ENCODE measurements at places on chromosomes 7 and 10.

- DNase-seq: no peak
Measured at GRCh38 chr10:113138937-113139585, 189.0 kb downstream of the TCF7L2 start.

- no peak for DNase-seq
Measured at GRCh38 chr7:91263384-91264045, 718 bp upstream of the FZD1 start.

DNA sequence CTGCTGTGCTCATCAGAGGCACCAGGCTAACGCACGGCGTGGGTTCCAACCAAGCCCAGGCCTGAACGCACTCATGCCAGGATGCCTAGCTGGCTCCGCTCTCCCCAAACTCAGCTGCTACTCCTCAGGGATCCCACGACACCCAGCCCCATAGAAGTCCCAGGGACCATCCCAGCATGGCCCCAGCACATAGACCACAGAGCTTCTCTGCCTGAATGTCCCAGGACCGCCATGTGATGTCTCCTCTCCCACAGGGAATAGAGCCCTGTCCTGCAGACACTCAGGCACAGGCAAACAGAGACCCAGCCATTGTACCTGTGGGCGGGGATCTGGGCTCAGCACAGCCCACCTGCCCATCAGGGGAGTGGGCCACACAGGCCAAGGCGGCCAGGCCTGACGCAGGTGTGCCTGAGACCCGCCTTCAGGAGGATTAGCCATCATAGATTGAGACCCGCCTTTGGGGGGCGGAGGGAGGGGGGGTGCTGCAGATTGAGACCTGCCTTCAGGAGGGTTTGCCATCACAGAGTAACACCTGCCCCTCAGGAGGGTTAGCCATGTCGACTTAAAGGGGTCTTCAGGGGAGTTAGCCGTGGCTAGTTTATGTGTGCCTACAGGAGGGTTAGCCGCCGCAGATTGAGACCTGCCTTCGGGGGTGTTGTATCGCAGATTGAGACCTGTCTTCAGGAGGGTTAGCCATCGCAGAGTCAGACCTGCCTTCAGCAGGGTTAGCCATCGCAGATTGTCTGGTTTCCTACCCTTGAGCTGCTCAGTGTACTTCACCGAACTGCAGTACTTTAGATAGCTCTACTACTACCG, 29.0 kb downstream of the RASGEF1A start:
- no peak for DNase-seq

DNA sequence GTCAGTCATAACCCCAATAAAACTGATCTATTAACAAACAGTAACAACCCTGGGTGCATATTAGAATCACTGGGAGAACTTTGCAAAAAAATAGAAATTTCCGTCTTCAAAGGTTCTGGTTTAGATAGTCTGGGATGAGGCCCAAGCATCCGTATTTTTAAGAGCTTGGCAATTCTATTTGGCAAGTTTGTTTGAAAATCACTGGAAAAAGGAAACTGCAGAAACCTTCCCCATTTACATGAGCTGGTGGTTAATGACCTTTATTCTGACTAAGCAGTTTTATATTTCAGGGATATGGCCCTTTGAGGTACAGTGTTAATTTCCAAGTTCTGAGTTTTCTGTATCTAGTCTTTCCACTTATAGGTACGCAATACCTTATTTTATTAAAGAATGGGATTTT, 115.8 kb upstream of the PRR15 start:
- DNase-seq: no peak

GRCh38 chr7:115102738-115103137, 180.8 kb downstream of the MDFIC start:
- no peak for DNase-seq

- DNase-seq: no peak
Measured at GRCh38 chr7:158284121-158284520, 303.5 kb downstream of the PTPRN2 start.

DNA sequence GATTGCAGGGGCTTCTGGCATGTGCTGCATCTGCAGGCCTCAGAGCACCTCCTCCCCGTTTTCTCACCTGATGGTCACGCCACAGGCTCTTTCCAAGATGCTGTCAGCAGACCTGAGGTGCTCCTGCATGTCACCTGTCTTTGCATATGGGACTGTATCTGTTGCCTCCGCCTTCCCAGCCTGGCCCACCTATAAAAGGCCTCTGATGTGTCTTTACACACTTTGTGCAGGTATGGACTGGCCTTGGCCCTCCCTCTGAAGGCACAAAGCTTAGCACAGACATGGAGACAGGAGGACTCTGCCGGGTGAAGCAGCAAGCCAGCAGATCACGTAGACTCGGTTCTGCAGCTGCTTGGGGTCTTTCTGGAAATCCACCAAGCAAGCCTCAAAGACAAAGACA, 220.9 kb upstream of the PPP2R2D start:
- no peak for DNase-seq

DNA sequence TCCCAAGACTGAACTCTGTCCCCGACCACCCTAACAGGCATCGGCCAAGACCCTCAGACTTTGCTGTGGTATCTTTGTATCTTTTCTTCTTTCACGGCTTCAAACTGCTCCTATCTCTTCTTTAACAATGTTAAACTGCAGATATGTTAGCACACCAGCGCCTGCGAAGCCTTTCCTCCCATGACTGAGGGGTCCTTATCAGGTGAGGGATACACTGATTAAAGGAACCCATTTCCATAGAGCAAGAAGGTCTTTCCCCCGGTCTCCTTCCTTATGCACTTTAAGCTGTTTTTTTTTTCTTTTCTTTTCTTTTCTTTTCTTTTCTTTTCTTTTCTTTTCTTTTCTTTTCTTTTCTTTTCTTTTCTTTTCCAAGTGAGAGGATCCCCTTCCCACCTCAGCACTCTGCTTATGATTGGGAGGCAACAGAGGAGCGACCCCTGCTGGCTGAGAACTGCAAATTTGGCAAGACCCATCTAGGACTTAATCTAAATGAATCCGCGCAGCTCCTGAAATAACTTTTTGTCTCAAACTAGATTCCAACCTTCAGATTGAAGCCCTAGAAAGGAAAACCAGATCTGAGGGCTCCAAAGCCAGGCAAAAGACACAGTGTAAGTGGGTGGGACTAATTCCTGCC, 109.9 kb downstream of the ITGB8 start:
- peak; percentile 13 for DNase-seq

DNA sequence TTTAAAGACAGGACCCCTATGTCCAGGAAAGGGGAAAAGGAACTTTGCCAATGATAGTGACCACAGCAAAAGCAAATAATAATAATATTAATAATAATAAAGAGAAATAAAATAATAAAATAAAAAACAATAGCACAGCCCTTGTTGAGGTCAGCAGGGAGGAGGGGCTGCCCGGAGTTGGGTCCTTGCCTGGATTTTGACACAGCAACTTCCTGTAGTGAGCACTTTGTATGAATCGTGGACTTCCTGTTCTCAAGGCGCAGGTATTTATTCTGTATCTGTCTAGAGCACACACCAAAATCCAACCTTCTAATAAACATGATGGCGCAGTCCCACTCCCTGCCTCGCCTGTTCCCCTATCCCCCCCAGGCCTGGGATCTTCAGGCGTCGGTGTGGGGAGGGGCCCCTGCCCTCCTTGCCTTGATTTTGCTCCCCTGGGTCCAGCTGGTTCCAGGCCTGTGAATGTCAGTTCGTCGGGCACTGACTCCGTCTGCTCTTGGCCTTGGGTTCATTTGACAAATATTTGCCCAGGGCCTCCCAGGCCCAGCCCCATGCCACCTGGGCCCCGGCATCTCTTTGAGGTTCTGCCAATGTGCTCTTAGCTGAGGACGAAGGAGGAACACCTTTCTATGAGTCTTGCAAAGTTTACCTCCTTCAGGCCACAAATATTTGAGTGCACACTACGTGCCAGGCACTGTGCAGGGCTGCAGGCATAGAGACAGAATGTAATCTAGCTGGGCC, 13.9 kb downstream of the TRIM8 start:
- no peak for DNase-seq

DNA sequence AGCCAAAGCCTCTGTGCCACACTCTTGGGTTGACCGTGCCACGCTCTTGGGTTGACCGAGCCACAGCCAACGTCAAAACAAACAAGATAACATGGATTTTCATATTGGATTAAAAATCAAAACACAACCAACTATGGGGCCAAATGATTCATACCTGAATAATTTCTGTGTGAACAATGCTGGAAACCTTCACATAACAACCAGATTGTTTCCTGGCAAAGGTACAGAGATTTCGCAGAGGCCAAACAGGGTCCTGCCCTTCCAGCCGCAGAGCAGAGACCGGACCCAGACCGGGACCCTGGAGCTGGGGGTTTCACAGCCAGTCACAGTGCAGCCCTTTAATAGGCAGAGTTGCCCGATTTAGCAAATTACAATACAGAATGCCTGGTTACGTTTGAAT, 40.5 kb downstream of the ITIH5 start:
- DNase-seq: no peak

GRCh38 chr7:45920502-45921380, at the start of gene IGFBP3:
Gene IGFBP3 (minus strand): TSS chr7:45921272. CDS start chr7:45921140, 132 bp downstream.
- DNase-seq: no peak

DNA sequence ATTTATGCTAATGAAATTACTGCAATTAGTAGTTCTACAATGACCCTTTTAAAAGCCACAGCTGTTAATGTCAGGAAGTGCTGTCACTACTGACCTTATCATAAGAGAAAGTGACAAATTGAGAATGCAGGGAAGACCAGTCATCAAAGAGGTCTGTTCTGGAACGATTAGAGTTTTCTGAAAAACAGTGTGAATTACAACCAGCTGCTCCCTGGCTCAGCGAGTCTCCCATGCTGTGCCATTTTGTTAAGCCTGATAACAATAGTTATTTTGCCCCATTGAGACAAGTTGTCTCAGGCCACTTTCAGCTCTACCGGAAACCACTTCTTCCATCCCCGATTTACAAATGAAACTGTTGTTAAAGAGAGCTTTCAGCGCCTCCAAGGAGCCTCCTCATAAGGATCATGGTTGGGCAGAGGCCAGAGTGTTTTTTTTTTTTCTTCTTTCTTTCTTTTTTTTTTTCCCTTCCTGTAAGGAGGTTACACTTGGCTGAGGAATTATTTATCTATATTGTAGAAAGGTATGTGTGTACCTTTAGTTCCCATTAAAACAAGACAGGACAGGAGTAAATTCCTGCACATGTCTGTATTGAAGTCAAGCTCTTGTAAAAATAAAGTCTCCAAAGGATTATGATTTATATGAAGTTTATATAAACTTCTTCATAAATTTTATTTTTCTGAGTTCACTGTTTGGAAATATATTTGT, 173.6 kb downstream of the CDCA7L start:
- peak; percentile 12 for DNase-seq

DNA sequence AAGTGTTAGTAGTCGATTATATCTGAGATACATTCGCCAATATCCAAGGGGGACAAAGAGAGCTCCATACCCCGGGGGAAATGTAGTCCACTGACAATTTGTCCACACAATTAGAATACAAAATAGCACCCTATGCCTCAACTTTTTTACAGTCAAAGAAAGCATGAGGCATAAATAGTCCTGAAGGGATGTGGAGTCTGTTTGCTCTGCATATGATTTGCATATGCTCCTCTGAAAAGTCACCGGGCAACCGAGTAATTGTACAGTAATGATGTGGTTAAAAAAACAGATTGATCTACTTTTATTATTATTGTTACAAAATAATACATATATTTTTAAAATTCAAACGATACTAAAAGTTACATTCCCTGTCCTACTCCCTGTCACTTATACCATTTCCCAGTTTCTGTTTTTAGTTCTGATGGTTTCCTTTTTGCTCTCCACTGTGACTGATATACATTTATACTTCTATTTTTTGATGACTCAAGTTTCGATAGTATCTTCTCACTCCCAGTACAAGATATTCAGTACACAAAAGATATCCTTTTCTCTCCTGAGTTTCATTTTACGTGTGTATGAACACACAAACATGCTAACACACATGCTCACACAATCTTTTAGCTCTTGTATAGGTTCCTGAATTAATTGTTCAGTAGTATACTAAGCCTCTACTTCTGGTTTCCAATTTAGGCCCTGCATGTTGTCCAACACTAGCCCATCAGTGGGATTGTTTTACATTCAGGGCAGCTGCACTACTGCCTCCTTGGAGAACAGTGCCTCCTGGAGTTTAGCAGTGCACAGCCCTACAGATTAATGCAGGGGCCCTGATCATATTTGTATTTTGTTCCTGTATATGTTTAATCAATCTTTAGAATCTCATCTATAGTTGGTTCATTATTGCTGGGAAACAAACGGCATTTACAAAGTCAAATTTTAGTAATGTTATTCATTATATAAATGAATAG, 130.9 kb downstream of the TES start:
- no peak for DNase-seq

GRCh38 chr10:19918794-19919193, 102.6 kb downstream of the PLXDC2 start:
- no peak for DNase-seq

DNA sequence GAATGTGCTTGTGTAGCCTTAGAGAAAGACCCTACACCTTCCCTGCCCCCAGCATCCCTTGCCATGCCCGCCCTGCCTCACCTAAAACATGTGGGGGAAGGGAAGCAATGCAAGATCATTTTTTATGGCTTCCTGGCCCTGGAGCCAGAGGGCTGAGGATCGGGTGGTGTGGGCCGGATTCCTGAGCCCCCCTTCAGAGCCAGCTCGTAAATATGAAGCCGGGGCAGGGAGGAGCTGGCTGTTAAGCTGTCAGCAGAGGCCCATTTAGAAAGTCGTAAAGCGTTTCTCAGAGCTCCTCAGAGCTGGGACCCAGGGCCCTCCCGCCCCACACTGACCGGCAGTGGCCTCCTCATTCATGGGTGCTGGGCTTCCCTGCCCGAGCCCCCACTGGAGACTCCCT, 23.9 kb downstream of the UNC5B start:
- no peak for DNase-seq

DNA sequence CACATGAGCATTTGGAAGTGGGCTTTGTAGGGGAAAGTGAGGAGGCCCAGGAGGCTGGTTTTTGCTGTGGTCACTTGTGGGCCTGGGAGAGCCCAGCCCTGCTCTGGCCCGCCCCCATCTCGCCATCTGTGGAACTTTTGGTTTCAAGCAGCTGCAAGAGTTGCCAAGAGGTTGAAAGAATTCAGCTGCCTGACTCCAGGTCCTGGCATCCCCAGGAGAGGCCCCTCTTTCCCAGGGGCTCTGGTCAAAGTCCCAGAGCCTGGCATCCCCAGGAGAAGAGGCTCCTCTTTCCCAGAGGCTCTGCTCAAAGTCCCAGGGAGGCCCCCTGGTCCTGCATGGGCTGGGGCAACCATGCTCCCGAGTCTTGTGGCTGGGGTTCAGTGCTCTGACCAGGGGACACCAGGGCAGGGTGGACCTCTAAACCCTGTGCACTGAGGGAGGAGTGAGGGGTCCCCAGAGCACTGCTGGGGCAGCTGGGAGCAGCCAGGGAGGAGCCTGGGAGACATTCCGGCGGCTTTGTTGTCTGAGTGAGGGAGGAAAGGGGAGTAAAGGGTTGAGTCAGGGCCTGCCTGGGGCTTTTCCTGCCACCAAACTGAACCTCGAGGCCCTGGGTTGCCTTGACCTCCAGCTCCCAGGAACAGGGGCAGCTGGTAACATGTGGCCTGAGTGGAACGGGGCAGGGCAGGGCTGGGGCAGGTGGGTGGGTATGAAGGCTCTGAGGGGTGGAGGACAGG, 27.7 kb upstream of the CSGALNACT2 start:
- no peak for DNase-seq

GRCh38 chr7:74544706-74545469, 91.2 kb downstream of the GTF2IRD1 start:
- DNase-seq: no peak
